ENCODE measurements at places on chromosomes 3 and 15.
A peak's percentile ranks its signal among the peaks of the same experiment; 100 is the strongest.

GRCh38 chr3:129507181-129507831, 21.1 kb upstream of the RHO start:
- no peak for DNase-seq

- no peak for DNase-seq
These were observed 129.4 kb downstream of the FBN1 start for GRCh38 chr15:48516121-48516520.

DNA sequence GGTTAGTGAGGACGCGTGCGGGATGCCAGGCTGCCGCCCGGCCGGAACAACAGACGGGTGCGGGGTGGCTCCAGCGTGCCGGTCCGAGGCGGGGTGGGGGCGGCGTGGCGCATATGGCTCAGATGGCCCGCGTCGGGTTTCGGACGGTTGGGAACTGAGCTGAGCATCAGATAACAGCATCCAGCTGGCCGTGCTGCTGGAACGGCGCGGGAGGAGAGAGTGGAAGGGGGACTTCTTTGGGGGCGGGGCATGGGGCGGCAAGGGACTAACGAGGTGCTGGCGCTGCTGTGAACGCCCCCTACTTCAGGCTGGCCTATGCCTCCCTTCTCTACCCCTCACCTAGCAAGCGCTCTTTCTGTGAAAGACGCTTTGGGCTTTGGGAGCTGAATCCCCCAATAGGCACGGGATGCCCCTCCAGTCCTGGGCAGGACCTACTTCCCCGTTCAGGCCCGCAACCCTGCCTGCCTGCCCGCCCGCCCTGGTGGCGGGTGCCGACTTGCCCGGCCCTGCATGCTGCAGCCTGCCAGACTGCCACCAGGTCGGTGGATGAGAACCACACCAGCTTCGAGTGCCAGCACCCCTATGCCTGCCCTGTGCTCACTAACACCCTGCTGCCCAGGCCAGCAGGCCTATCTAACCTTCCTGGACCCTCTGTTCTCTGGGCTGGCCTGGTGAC, 542 bp downstream of the INKA1 start:
- no peak for DNase-seq

DNA sequence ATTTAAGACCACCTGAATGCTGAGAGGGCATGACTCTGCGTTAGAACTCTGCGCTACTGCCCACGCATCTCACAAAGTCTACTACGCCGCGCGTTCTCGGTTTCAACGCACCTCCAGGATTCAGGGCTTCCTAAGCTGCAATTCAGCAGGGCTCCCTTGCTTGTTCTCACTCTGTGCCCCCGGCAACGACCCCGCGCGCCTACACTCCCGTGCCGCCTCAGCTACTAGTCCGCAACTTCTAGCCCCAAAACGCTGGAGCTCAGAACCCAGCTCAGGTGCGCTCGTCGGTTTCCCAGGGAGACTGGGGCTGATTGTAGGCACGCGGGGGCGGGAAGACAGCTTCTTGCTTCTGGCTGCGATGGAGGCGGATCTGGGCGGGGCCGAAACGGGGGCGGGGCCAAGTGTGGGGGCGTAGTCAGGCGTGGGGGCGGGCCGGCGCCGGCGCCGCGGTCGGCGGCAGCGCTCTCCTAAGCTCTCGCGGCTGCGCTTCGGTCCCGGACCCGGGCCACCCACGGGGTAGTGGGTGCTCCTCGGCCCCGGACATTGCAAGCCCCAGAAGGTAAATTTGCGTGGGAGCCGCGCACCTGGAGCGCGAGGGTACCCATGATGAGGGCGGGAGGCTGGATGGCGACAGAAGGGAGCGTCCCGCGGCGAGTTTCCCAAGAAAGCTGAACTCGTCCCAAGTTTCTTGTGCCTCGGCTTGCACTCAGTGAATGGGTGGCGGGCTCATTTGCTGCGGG, at the start of gene ARHGEF26:
Gene ARHGEF26 (plus strand): TSS at position 430 of the 740 bp plus-strand sequence. CDS start 603 bp downstream, outside the sequence.
- peak; percentile 47 for DNase-seq

GRCh38 chr3:62999158-62999557, 123.9 kb upstream of the CADPS start:
- DNase-seq, result no peak

DNA sequence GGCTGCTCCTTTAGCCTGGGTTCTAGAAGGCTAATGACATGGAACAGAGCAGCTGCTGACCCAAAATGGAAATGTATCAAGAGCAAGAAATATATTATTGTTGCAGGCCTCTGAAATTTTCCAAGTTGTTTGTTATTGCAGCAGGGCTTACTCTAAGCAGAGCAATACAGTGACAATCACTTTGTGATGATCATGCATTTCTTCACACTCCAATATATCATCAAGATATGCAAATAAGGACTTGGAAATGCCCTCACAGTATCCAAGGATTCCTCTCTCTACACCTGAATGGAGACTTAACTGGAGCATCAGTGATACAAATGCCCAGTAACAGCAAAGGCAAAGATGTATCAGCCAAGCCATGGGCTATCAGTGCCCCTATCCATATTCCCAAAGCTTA, 89.6 kb downstream of the PDZRN3 start:
- no peak for DNase-seq

- DNase-seq, result no peak
These were observed 23.5 kb upstream of the RAP2B start for GRCh38 chr3:153138276-153139210.

GRCh38 chr3:55626279-55626665, 139.2 kb upstream of the WNT5A start:
- no peak for DNase-seq

GRCh38 chr15:58268746-58269267, 130.6 kb downstream of the AQP9 start:
- no peak for DNase-seq

GRCh38 chr3:47337656-47338055, 43.2 kb upstream of the PTPN23 start:
- no peak for DNase-seq

GRCh38 chr3:37985637-37986320, 4.8 kb upstream of the VILL start:
- DNase-seq, result no peak

- DNase-seq, result peak; percentile 62
These were observed 119.9 kb upstream of the GAP43 start for GRCh38 chr3:115503394-115503793.

GRCh38 chr3:102089239-102089638, 239.9 kb downstream of the NFKBIZ start:
- DNase-seq, result no peak

GRCh38 chr3:120615847-120616609, 19.9 kb downstream of the NDUFB4 start:
- no peak for DNase-seq

- no peak for DNase-seq
These were observed 187.5 kb downstream of the NAALADL2 start for GRCh38 chr3:175046601-175047000.

- DNase-seq, result no peak
These were observed 646.4 kb upstream of the ADAMTS9 start for GRCh38 chr3:65334045-65334665.

DNA sequence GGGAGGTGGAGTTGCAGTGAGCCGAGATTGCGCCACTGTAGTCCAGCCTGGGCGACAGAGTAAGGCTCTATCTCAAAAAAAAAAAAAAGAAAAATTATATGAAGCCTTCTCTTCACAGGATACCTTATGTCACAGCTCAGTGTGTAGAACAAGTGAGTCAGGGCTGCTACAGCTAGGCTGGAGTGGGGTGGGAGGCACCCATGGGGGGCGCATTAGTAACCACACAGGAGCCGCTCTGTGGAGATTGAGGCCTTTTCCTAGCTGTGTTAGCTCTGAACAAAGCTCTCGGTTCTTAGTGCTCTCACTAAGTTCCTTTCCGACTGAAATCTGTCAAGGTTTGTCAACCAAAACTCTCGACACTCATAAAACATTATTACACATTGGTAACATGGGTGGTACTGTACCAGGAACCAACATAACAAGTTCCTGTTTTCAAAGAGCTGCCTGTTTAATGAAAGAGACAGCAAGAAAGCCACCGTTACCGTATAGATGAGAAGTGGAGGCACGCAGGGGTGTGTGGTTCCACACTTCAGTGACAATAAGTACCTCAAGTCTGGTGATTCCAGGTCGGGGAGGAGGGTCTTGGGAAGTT, 4.5 kb downstream of the LRRC31 start:
- no peak for DNase-seq

- DNase-seq, result no peak
These were observed 47.1 kb downstream of the SCAP start for GRCh38 chr3:47428662-47429061.

- DNase-seq, result peak; percentile 57
These were observed 224.1 kb upstream of the FEZF2 start for GRCh38 chr3:62597491-62597890.

GRCh38 chr3:196238612-196239560, 22.6 kb downstream of the SLC51A start:
- DNase-seq, result peak; percentile 13

- no peak for DNase-seq
These were observed 234.1 kb upstream of the FEZF2 start for GRCh38 chr3:62607287-62608029.

- DNase-seq, result no peak
These were observed 49.9 kb downstream of the GRIP2 start for GRCh38 chr3:14490255-14490654.

DNA sequence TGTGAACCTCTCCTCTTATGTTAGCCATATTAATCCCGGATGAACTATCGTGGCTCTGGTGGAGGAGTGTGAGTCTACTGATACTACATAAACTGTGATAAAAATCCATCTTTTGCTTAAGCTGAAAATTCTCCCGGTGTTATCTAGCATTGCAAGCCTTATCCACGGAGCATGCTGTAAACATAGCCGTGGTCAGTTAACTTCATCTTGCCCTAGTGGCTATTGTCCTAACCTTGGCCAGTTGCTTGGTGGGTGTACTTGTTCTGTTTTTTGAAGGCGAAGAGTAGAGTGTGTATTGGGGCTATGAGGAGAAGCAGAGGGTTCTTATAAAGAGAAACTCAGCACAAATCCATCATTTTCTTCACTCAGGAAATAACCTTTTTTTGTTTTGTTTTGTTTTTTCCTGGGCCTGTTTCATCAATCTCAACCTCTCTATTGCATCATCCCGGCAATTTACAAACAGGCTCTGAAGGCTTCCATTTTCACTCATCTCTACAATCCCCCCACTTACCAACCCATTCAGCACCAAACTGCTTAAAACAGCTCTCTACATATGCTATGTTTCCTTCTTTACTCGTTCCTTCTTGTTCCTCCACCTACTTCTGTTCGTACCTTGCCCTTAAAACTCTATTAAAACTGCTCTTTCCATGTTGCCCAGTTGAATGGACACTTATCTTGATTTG, 135.5 kb upstream of the PTX3 start:
- DNase-seq, result no peak

Measured in smooth muscle cell of the brain vasculature (primary cell).